NCI-H748 treated with DMSO at 0.1 percent for 48 hours (cell line): ENCODE measurements at places on chromosomes 13 and 19.

DNA sequence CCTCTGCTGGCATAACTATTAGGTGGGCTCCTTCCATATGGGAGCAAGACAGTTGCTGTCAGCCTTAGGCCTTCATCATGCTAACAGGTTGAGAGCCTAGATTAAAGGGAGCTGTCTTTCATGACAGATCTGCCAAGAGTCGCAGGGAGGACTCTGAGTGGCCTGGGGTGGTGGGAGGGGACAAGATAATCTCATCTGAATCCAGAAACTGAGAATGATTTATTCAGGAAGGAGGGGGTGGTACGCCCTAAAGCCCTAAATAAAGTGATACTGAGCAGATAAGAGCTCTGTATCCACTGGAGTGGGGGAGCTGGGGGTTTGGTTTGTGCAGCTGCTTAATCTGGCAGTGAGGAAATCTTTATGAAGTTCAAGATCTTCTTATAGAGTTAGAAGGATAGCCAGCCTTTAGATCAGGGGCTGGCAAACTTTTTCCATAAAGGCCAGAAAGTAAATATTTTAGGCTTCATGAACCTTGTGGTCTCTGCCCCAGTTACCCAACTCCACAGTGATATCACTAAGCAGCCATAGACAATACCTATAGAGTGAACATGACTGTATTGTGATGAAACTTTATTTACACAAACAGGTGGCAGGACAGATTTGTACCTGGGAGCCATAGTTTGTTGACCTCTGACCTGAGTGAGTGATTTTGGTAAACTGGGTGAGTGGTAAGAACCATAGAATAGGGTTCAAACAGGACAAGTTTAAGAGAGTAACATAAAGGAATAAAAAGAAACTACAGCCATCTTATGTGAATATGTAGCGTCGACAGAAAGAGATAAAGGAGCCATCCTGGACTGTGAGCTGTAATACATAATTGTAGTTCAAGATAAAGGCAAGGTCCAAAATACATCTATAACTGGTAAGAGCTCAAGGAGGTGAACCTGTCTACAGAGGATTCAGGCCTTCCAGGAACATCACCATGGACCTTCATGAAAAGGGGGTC, 9.8 kb upstream of the STK24 start:
- no peak for DNase-seq

GRCh38 chr19:49807058-49807903, 5.8 kb downstream of the FUZ start:
- DNase-seq, result no peak

GRCh38 chr19:31838163-31838815, 489.1 kb upstream of the TSHZ3 start:
- DNase-seq, result no peak

GRCh38 chr13:74865656-74866055, 616.3 kb downstream of the TBC1D4 start:
- no peak for DNase-seq

DNA sequence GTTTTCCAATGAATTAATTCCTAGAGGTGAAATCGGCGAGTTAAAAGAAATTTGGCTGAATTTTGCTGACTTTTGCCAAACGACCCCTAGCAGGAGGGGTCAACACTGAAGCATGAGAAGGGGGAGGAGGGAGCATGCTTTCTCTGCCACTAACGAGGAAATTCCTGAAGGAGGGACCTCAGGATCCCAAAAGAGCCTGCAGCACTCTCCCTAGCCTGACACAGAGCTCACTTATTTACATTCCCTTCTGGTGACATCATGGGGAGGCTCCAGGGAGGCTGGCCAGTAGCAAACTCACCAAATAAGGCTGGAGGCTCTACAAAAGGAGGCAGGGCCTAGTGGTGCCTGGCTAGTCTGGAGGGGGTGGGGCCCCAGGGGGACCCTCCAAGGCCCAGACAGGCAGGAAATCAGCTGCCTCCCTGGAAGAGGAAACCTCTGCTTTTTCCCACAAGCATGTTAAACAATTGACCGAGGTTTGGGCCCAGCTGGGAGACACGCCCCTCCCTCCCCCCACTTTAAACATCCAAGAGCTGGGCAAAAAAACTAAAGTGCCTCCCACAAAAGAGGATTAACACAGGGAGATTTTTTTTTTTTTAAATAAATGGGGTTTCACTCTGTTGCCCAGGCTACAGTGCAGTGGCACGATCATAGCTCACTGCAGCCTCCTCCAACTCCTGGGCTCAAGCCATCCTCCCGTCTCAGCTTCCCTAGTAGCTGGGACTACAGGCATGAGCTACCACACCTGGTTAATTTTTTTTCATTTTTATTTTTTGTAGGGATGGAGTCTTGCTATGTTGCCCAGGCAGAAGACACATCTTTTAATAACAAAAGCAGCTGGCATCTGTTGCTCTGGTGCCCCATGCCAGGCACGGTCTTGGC, 2.1 kb downstream of the DAPK3 start:
- no peak for DNase-seq

GRCh38 chr19:30149300-30149699, 207.3 kb downstream of the URI1 start:
- no peak for DNase-seq

GRCh38 chr13:45133396-45134118, 13.2 kb downstream of the GTF2F2 start:
- no peak for DNase-seq

GRCh38 chr13:40102854-40103253, 447.4 kb downstream of the COG6 start:
- DNase-seq, result no peak

GRCh38 chr19:33639035-33639681, 17.4 kb downstream of the CHST8 start:
- peak; percentile 95 for DNase-seq

- no peak for DNase-seq
Measured at GRCh38 chr13:80386002-80386401, 45.1 kb upstream of the SPRY2 start.

GRCh38 chr13:53382008-53382407, 353.4 kb downstream of the OLFM4 start:
- peak; percentile 29 for DNase-seq

GRCh38 chr19:14120497-14120780, 2.9 kb upstream of the PRKACA start:
- DNase-seq, result no peak

DNA sequence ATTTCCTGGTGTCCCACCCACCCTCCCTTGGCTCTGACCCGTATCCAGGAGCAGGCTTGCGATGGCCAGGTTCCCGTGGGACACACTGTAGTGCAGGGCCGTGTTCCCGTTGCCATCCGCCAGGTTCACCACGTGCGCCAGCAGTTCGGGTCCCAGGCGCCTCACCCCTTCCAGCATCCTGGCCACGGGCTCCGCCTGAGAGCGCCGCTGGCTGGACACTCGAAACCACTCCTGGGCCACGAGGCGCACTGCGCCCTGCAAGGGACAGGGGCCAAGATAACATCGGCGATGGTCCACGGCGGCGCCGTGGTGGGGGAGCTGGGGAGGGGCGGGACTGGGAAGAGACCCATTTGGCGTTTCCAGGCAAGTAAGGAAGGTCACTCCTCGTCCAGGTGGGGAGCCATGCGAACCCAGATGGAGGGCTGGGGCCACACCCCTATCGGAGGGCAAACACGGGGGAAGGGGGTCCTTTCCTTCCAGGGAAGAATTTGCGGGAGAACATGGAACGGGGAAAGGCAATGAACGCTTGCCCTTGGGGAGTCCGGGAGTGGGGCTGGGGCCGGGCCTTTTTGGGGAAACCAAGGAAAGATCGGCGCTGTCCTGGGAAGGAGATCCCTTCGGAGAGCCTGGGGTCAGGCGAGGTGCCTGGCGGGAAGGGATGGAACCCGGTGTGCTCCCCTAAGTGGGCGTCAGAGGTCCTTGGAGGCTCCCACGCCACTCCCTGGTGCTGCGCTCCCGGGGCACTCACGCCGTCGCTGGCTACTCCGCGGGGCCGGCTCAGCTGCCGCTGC, 9.9 kb downstream of the KANK3 start:
- DNase-seq, result no peak

DNA sequence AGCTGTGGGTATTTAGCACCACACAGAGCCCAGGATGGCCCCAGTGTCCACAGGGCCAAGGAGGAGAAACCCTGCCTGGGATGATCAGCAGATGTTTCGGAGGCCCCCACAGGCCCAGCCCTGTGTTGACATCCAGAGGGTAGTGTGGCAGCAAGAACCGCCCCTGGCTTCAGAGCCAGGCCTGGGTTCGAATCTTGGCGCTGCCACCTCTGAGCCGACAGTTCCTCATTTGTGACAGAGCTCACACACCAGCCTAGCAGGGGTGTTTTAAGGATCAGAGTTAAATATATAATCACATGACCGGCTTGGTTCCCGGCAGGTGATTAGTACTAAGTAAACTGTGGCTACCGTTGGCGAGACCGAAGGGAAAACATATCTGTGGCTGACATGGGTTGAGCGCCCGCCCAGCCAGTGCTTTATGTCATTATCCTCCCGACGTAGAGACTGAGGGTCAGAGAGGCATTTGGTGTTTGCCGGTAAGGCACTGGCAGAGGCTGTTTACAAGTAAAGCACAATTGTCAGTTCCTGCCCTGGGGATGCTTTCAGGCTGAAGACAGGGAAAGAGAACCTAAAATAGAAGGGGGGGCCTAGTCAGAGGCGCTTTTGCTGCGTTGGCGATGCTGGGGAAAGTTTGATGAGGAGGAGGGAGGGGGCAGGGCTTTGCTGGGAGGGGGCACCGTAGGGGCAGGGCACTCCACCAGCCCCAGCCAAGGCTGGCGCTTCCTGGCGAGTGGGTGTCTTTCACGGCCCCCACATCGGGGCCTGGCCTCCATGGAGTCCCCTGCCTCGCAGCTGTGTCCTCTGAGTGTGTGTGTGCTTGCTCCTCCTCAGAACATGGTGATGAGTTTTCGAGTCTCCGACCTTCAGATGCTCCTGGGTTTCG, 4.8 kb downstream of the PIAS4 start:
- peak; percentile 8 for DNase-seq

DNA sequence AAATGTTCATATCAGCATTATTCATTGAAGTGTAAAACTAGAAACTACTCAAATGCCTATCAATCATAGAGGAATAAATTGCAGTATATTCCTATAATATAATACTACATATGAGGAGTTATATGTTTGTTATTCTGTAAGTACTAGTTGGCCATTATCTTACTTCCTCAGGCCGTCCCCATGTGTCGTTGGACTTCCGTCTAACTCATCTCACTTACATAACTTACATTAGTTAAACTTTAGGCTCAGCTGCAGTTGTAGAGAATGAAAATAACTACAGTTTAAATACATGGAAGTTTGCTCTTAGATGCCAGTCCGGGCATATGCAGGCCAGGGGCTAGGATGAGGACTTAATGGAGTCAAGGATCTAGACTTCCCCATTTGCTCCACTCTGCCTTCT, 8.6 kb upstream of the EPSTI1 start:
- no peak for DNase-seq

DNA sequence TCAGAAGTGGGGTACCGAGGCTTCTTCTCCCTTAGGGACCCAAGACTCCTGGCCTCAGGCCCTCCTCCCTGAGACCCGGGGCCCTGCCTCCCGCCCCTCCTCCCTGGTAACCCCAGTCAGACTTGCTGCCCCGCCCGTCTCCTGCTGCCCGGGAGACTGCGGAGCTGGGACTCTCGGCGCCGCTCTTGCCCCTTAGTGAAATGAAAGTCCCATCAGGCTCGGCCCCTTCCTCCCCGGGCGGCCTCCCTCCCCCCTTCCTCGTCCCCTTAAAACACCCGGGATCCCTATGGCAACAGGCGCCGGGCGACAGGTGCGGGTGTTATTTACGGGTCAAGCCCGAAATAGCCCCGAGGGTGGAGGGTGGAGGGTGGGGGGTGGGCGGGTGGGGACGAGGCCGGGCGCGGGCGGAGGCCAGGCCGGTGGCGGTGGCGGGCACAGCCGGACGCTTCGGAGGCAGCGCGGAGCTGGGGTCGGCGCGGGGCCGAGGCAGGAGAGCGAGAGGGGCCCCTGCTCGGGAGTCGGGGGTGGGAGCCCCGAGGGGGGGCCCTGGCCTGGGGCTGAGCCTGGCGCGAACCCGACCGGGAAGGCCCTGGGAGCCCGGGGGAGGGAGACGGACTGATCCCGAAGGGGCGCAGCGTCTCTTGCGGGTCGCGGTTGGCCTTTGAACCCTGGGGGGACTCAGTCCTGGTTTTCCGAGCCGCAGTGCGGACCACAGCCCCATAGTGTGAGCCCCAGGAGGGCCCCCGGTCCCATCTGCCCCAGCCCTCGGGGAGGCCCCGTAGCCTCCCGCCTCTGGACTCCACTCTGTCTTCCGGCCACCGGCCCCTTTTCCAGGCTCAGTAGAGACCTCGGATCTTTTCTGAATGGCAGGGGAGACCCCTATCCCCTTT, at the start of gene CACNG6:
TSS of gene CACNG6 (plus strand) at position 414 of the 890 bp plus-strand sequence. CDS start 1,241 bp downstream, outside the sequence.
- peak; percentile 34 for DNase-seq

- no peak for DNase-seq
Measured at GRCh38 chr19:34313188-34313587, 51.8 kb upstream of the GPI start.

GRCh38 chr19:45881082-45881908, 4.6 kb downstream of the IRF2BP1 start:
- no peak for DNase-seq

DNA sequence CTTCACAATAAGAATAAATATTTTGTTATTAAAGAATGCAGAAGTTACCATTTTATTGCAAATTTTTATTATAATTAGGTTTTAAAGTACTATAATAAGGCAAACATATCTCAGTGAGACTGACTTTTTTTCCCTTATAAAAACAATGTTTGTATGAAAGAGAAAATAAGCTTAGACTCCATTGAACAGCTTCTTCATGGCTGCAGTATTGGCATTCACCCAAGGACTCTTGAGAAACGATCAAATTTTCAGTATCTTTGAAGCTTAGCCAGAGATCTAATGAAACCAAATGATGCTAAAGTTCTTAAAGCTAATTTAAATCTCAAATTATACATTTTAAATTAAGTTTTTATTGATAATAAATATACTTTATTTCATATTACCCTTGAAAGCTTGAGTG, 128.3 kb downstream of the GGACT start:
- DNase-seq, result no peak

DNA sequence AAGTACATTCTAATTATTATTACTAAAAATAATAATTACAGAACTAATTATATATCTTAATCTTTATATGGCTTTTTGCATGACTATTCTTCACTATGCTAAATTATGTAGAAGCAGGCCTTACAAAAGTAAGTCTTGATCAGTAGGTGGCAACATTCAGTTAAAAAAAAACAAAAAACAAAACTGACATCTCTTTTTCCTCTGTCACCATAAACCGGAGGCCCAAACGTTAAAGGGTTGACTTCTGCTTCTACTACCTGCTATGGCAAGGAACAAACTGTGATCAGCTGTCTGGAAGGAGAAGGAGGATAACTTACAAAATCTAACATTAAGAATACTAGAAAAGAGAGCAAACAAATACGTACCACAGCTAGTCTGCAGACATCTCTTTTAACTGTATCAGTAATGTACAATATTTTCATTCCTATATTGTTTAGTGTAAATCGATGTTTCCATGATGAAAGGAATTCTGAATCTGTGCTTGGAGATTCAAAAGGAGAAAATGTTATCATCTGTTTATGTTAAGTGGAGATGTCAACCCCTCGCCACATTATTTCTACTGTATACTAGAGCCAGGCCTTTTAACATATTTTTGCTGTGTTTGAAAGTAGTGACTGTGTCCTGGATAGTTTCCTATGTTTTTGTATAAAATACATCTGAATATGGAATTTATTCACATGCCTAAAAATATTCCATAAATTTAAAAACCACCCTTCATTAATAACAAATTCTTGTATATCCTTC, 1525.4 kb downstream of the SLITRK1 start:
- peak; percentile 28 for DNase-seq

- no peak for DNase-seq
Measured at GRCh38 chr13:68588623-68589022, 1358.5 kb upstream of the PCDH9 start.

GRCh38 chr13:25752957-25753551, 298.8 kb downstream of the SHISA2 start:
- no peak for DNase-seq
